ENCODE measurements at places on chromosomes 7 and 10.

DNA sequence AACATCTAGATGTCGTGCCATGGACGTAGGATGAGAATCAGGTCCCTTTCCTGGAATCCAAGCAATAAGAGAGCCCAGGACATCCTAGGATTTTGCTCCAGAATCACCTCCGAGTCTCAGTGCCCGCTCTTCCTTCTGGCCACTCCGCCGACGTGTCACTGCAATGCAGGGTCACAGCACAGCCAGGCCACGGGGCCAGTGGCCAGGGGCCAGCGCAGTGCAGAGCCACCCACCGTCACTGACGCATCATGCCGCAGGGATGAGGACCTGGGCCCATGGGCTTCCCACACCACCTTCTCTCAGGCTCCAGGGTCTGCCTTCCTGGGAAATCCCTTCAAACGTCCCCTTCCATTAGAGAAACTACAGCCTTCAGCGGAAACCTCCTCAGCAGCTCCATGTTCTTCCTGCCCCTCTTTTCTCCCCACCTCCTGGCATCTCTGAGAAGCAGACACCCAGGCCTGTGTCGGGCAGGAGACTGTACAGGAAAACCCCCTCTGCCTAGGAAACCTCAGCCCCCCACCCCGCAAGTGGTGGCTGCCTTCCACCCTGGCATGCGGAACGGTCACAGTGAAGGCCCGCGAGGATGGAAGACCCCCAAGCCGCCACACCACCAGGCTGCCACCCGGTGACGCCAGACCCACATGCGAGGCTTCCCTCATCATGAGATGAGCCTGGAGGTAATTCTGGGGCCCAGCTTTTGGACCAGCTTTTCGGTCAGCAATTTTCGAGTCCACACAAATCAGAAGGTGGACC, 32.1 kb downstream of the STK32C start:
- DNase-seq: no peak

- DNase-seq: no peak
These were observed 414.5 kb upstream of the COBL start for GRCh38 chr7:51731075-51731474.

GRCh38 chr10:73969224-73969841, 28.6 kb upstream of the VCL start:
- DNase-seq: no peak

DNA sequence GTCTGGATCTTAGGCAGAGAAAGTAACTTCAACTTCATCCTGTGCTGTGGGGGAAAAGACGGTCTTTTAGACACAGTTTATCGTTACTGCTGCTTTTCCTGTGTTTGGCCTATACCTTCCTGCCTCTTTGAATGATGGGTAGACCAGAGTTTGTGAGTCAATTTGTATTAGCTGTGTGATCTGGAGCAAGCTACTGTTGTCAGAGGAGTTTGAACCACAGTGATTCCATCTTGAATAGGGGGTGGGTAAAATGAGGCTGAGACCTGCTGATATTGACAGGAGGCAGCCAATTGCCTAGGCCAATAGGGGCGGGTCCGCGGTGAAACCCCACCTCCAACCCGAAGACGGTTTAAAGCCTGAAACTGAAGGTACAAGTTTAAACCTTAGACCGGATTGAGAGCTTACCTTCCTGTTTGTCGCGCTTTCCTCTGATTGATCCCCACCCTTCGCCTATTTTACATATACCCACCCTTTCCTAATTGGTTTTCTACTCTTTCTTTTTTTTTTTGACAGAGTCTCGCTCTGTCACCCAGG, 35.8 kb upstream of the EIF4H start:
- DNase-seq: no peak

GRCh38 chr10:21524131-21524525, 1.4 kb downstream of the SKIDA1 start:
- DNase-seq: no peak

GRCh38 chr7:73851410-73852338, 9.3 kb upstream of the TMEM270 start:
- DNase-seq: no peak

DNA sequence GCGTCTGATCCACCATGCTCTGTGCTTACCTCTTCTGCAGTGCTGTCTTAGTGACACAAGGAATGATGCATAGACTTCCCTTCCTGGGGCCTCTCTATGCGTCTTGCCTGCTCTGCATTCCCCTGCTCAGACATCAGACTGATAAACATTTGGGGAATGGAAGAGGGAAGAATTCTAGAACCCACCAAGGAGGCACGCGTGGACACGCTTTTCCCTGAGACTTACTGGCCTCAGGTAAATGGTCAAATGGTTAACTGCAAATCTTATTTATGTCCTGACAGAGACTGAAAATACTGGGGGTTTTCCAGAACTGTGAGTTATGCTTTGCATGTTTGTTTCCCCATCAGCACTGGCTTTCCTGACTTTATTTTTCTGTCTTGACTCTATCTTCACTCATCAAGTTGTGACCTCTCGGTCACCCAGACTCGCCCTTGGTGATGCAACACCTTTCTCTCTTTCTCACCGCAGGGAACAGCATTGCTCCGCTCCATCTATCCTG, 285.9 kb upstream of the FZD8 start:
- no peak for DNase-seq

DNA sequence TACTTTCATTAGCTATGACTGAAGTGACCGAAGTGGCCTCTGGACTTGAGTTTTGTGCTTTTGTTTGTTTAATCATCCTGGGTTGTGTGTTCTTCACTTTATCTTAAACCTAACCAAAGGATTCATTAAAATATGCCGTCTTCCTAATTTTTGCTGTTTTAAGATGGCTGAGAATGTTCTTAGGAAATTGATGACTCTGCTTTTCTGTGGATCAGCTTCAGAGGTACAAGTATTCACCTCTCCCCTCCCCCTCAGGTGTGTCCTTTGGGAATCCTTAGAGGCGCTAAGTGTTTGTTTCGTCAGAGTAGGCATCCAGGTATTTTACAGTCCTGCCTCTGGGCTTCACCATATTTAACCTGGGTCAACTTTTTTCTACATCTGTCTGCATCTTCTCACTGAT, 1.1 kb downstream of the CCDC126 start:
- no peak for DNase-seq

GRCh38 chr10:95350219-95350829, 59.5 kb upstream of the PDLIM1 start:
- no peak for DNase-seq

- no peak for DNase-seq
These were observed 720.8 kb downstream of the AUTS2 start for GRCh38 chr7:70319057-70319456.
